ENCODE measurements at places on chromosomes 3 and 15. TPM values are rescaled to one million over a fixed set of nuclear protein-coding genes. Genes with fewer than 3 reads are reported as not detected.

Gene SCG5
- 0.70 TPM for total RNA-seq

Gene CNTN4
- not detected for total RNA-seq

Gene CPA3
- not detected for total RNA-seq

Gene DHX30
- 119 TPM for total RNA-seq

Gene TPRG1
- total RNA-seq, result 19.1 TPM

Gene MCF2L2
- 3.7 TPM for total RNA-seq

Gene CCDC50
- total RNA-seq, result 15.6 TPM

Gene AGBL1
- total RNA-seq, result not detected

Gene POPDC2
- total RNA-seq, result 1.4 TPM

Gene CLDN16
- total RNA-seq, result not detected

Gene RPUSD3
- total RNA-seq, result 80.4 TPM

Measured in activated CD8-positive, alpha-beta memory T cell treated with anti-CD3 and anti-CD28 coated beads for 36 hours (primary cell).